ENCODE measurements at places on chromosomes 7 and 10.
A peak's percentile ranks its signal among the peaks of the same experiment; 100 is the strongest.

DNA sequence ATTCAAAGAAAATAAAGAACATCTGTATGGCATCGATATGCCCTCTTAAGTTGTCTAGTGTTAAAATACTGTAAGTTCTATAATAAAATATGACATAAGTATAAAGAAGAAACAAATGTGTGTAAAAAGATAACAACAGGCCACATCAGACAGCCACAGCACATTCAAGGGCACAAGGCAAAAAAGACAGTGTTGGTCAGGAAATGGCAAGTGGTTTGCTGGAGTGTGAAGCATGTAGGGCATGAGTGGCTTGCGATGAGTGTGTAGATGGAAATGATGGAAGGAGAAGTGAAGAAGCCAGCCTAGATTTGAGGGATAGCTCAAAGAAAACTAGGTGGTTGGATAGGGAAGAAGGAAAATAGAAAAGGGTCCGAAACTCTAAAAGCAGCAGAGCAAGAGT is 341.6 kb downstream of the CRPPA start:
- no peaks in the 10 kb centered on the region for H3K4me1 ChIP-seq
- no peaks in the 10 kb centered on the region for H3K36me3 ChIP-seq
- no peak overlapping the region for H3K4me3 ChIP-seq
- DNase-seq, result no peak
- no peaks in the 10 kb centered on the region for H3K27me3 ChIP-seq
- no peak overlapping the region for H3K27ac ChIP-seq

DNA sequence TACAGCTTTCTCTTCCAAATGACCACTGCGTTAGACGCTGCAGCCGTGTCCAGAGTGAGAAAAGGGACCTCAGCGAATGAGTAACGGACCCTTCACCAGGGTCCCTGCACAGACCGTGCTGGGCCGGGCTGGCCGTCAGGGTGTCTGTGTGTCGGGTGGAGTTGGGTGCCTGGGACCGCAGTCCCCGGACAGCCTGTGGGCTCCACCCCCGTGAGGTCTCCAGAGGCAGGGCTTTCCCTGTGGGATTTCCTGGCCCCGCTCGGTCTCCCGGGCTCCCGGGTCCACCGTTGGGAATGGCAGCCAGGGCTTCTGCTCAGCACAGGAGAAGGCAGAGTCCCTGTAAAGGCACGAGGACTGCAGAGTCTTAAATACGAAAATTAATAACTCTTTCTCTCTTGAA is 509.7 kb downstream of the TCERG1L start:
- no peak overlapping the region for H3K4me3 ChIP-seq
- no peaks in the 10 kb centered on the region for H3K36me3 ChIP-seq
- DNase-seq, result no peak
- no peaks in the 10 kb centered on the region for H3K4me1 ChIP-seq

DNA sequence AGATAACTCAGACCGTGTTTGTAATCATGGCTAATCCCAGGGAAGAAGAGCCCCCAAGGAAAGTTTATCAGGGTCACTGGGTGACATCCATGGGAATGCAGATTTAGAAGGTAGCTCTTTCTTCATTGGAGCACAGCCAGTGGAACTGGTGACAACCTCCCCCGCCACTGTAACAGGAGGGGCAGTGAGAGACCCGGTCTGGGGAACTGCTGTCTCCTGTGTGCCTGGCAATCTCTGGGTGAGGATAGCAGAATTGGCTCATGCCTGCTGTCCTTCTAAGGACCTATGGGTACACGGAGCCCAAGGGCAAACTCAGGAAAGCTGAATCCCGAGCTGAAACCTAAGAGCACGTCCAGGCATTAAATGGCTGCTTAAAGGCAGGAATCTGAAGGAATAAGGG is 341.6 kb downstream of the ABCA13 start:
- no peaks in the 10 kb centered on the region for H3K36me3 ChIP-seq
- H3K27me3 ChIP-seq, result no peaks in the 10 kb centered on the region
- no peak overlapping the region for H3K4me3 ChIP-seq
- no peak overlapping the region for H3K27ac ChIP-seq
- no peaks in the 10 kb centered on the region for H3K4me1 ChIP-seq

DNA sequence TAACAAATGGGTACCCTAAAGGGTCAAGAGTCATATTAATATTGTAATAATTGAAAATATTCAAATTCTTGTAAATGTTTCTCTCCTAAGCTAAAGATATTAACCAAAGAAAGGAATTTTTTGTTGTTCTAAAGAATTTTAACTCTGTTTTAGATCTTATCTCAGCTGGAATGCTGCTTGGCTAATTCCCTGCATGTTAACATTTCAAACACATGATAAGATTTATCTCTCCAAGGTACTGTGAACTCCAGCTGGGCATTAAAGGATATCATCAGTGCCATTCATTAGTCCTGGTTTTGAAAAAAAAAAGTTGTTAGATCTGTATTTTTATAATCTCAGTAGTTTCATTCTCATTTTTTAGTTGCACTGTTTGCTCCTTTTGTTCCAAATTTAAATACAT is 76.9 kb downstream of the MAPK8 start:
- H3K4me3 ChIP-seq, result no peak overlapping the region
- no peaks in the 10 kb centered on the region for H3K36me3 ChIP-seq
- no peak for DNase-seq
- H3K27ac ChIP-seq, result no peak overlapping the region

GRCh38 chr10:3782451-3783315 is 2.3 kb downstream of the KLF6 start:
- peaks cover 15% of the 10 kb centered on the region for H3K36me3 ChIP-seq
- peak; percentile 37 for DNase-seq
- no peaks in the 10 kb centered on the region for H3K27me3 ChIP-seq
- H3K27ac ChIP-seq, result peak overlapping the region; percentile 100
- peak overlapping the region; percentile 98 for H3K4me3 ChIP-seq

GRCh38 chr7:152564656-152565250 is 111.2 kb downstream of the XRCC2 start:
- no peak overlapping the region for H3K4me3 ChIP-seq
- H3K4me1 ChIP-seq, result no peaks in the 10 kb centered on the region
- H3K36me3 ChIP-seq, result no peaks in the 10 kb centered on the region
- no peak overlapping the region for H3K27ac ChIP-seq
- H3K27me3 ChIP-seq, result no peaks in the 10 kb centered on the region

GRCh38 chr10:126481181-126481580 is 92.9 kb upstream of the ADAM12 start:
- no peaks in the 10 kb centered on the region for H3K4me1 ChIP-seq
- DNase-seq, result no peak
- no peaks in the 10 kb centered on the region for H3K36me3 ChIP-seq
- H3K27ac ChIP-seq, result no peak overlapping the region
- no peaks in the 10 kb centered on the region for H3K27me3 ChIP-seq
- H3K4me3 ChIP-seq, result no peak overlapping the region

GRCh38 chr7:11329626-11330025 is 356.0 kb downstream of the PHF14 start:
- no peaks in the 10 kb centered on the region for H3K4me1 ChIP-seq
- no peaks in the 10 kb centered on the region for H3K36me3 ChIP-seq
- no peak overlapping the region for H3K27ac ChIP-seq
- DNase-seq, result no peak
- H3K27me3 ChIP-seq, result no peaks in the 10 kb centered on the region
- no peak overlapping the region for H3K4me3 ChIP-seq

GRCh38 chr7:90495241-90495640 is 25.8 kb downstream of the PTTG1IP2 start:
- no peak overlapping the region for H3K27ac ChIP-seq
- H3K36me3 ChIP-seq, result no peaks in the 10 kb centered on the region
- H3K4me1 ChIP-seq, result no peaks in the 10 kb centered on the region
- no peak overlapping the region for H3K4me3 ChIP-seq
- no peaks in the 10 kb centered on the region for H3K27me3 ChIP-seq

GRCh38 chr7:138483531-138483930 is 23.5 kb downstream of the TRIM24 start:
- no peaks in the 10 kb centered on the region for H3K4me1 ChIP-seq
- no peaks in the 10 kb centered on the region for H3K27me3 ChIP-seq
- no peak for DNase-seq
- H3K36me3 ChIP-seq, result no peaks in the 10 kb centered on the region
- H3K27ac ChIP-seq, result no peak overlapping the region
- no peak overlapping the region for H3K4me3 ChIP-seq

DNA sequence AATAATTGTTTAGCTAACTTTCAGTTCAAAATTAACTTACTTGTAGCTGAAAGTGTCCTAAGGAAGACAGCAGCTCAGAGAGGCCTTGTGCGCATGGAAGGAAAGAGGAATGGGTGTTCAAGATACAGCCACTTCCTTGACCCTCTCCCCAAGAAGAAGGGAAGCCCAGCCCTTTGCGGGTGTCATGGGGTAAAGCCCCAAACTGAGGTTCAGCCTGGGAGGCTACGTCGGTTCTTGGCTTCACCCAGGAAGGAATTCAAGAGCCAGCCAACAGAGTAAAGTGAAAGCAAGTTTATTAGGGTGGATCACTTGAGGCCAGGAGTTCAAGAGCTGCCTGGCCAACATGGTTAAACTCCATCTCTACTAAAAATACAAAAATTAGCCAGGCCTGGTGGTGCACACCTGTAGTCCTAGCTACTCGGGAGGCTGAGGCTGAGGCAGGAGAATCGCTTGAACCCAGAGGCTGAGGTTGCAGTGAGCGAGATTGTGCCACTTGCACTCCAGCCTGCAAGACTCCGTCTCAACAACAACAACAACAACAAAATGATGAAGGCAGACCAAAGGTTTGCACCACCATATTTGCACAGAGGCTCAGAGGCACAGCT is 15.9 kb downstream of the GPRIN2 start:
- H3K4me1 ChIP-seq, result peaks cover 9% of the 10 kb centered on the region
- H3K4me3 ChIP-seq, result peak overlapping the region; percentile 32
- no peaks in the 10 kb centered on the region for H3K27me3 ChIP-seq
- no peaks in the 10 kb centered on the region for H3K36me3 ChIP-seq

DNA sequence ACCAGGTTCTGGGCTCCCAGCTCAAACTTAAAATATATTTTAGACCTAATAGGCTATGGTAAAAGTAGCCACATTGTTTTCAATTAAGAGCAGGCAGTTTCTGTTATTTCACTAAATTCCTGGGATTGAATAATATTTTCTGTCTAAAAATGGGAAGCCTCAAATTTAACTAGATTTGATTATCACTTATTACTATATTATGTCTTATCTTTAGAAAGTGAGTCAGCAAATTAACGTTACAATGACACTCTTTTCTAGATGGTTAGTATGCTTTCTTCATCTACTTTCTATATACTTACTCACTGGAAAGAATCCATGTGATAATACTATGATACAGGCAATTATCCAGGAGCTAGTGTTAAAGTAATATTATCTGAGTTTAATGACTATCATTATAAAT is 27.5 kb downstream of the KIF5B start:
- no peak overlapping the region for H3K4me3 ChIP-seq
- H3K27ac ChIP-seq, result no peak overlapping the region
- no peak for DNase-seq
- no peaks in the 10 kb centered on the region for H3K4me1 ChIP-seq
- H3K36me3 ChIP-seq, result peaks cover 29% of the 10 kb centered on the region

DNA sequence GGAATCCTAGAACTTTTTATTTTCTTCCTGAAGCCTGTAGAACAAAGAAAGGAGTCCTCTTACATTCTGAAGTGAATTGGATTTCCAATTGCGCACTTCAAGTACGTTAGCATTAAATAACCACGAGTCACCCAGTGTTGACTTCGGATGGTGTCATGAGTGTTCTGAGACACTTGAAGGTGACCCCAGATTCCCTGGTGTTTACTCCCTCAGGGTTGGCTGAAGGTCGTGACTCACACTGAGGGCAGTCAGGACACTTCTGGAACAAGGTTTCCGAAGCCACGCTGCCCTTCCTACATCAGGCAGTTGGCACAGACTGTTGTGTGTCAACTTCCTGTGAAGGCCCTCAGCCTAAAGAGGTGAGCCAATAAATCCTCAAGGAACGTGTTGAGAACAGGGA is 186.6 kb upstream of the CELF2 start:
- H3K27ac ChIP-seq, result no peak overlapping the region
- DNase-seq, result no peak
- H3K4me3 ChIP-seq, result no peak overlapping the region
- H3K27me3 ChIP-seq, result no peaks in the 10 kb centered on the region
- H3K36me3 ChIP-seq, result no peaks in the 10 kb centered on the region

All from kidney (tissue), 22 donors.